8988T (cell line): ENCODE measurements at places on chromosomes 2 and 18.

GRCh38 chr2:156933645-156934225, 323.8 kb upstream of the GALNT5 start:
- DNase-seq: no peak

DNA sequence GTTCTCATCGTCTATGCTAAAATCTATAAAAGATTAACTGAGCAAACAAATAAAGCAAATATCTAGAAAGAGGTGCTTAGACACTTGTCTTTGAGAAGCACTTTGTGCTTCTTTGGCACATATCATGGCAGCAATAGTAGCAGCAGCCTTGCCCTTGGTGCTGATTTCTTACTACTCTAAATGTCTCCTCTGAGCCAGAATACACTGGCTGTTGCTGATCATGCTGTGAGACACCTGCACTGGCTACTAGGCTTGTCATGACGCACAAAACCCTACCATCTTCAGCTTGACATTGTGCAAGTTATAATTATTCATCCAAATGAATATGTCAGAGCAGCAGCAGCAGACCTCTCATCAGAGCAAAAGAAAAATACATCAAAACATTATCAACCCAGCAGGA, 46.7 kb downstream of the FANCL start:
- no peak for DNase-seq

GRCh38 chr2:141522702-141523101, 608.1 kb downstream of the LRP1B start:
- DNase-seq: no peak

GRCh38 chr18:3115447-3116030, 102.6 kb upstream of the LPIN2 start:
- DNase-seq: no peak

- no peak for DNase-seq
These were observed 308.4 kb upstream of the THUMPD2 start for GRCh38 chr2:40087434-40087833.

DNA sequence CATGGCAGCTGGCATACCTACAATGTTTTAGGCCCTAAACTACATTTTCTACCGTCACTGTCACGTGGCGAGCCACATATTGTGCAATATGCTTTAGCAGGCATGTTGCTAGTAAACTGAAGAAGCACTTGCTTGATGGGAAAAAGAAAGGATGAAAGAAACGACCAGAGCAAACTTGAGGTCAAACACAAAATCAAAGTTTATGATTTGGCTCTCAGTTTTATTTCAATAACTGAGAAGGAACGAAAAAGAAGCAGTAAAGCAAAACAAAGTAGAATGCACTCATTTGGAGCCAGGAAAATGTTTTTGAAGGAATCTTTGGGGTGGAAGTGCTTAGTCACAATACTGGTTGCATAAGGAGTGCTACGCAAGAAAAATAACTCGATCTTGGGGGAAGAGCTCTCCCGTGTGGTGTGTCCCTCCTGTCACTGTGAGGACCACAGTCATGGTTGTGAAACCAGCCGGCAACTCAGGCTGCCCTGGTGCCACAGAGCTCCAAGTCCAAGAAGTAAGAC, 349.8 kb downstream of the RBM43 start:
- DNase-seq: no peak

- no peak for DNase-seq
These were observed 28.9 kb upstream of the RNF152 start for GRCh38 chr18:61921621-61922235.

- no peak for DNase-seq
These were observed 25.8 kb downstream of the CALCRL start for GRCh38 chr2:187422282-187422681.

DNA sequence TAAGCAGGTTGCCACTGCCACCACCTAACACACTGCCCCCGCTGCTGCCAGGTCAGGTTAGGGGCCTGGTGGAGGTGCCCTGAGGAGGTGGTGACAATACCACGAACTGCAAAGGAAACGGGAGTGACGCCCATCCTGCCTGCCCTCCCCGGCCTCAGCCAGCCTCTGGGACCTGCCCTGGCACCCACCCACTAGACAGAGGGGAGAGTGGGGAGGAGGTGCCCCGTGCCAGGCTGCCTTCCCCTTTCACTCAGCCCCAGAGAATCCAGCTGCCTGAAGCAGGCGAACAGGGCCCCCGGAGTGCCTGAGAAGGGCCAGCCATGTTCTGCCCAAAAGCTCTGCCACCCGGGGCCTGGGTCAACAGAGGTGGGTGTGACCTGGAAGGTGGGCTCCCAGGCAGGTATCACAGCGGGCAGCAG, 44.5 kb upstream of the FOSL2 start:
- DNase-seq: no peak

- no peak for DNase-seq
These were observed 124.9 kb downstream of the GLI2 start for GRCh38 chr2:120860579-120860922.

DNA sequence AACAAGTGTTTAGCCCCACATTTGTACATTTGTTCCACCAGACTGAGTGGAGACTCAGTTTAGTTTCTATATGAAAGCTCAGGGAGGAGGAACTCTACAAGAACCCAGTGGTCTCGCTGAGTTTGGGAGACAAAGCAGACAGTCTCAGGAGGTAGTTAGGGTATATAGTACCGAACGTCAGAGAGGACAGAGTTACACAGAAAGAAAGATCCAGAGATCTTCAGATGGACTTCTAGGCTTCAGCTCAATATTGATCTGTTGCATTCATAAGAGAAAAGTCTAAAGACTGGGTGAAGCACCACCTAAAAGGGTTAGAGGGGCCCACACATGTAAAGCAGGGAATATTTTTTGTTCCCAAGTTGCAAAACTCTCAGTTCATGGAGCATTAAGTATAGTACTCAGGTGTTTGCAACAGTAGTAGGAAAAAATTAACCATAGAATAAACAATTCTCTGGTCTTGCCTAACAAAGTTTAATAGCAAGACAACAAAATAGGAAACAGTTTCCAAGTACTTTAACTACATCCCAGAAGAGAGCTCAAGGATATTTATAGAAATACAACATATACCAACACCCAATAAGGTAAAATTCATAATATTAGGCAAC, 4.2 kb downstream of the TFPI start:
- no peak for DNase-seq

- DNase-seq: no peak
These were observed 41.5 kb upstream of the CABLES1 start for GRCh38 chr18:23093772-23094171.

DNA sequence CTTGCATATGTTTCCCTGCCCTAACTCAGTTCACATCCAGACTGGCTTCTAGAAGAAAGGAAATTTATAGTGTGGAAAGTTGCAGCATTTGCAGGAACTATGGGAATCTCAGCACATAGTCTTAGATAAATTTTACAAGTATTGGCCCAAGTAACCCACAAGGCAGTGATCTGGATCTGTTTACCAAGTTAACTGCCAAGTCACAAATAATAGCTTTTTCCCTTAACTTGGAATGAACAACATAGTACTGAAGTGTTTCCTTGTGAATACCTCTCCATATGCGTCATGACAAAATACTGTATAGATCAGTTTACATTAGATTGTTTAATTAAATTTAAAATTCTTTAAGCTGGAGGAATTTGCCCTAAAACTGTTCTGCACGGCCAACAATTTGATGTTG, 255.8 kb upstream of the EPAS1 start:
- no peak for DNase-seq

- no peak for DNase-seq
These were observed 70.3 kb upstream of the EPHA4 start for GRCh38 chr2:221642447-221642846.

DNA sequence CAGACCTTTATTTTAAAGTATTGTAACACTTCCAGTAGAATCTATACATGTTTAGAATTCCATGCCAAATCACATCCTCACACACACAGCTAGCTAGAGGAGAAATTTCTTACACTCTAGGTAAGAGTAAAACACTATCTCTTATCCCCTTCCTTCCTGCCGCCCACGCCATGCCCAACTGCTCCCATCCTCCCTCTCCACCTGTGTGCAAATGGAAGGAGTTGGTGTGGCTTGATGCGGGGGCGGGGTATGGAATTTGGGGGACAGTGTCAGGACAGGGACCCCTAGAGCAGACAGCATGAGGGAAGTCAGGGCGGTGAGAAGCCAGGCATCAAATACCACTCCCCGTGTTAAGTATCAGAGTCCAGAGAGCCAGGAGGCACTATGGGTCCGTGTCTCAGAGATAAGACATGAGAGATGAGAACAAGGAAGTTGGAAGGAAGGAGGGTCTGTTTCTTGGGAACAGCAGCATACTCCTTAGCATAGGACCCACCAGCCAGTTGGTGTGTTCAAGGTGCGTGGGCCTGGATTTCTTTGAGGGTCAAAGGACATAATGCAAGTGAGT, 48.6 kb upstream of the NOSTRIN start:
- no peak for DNase-seq

DNA sequence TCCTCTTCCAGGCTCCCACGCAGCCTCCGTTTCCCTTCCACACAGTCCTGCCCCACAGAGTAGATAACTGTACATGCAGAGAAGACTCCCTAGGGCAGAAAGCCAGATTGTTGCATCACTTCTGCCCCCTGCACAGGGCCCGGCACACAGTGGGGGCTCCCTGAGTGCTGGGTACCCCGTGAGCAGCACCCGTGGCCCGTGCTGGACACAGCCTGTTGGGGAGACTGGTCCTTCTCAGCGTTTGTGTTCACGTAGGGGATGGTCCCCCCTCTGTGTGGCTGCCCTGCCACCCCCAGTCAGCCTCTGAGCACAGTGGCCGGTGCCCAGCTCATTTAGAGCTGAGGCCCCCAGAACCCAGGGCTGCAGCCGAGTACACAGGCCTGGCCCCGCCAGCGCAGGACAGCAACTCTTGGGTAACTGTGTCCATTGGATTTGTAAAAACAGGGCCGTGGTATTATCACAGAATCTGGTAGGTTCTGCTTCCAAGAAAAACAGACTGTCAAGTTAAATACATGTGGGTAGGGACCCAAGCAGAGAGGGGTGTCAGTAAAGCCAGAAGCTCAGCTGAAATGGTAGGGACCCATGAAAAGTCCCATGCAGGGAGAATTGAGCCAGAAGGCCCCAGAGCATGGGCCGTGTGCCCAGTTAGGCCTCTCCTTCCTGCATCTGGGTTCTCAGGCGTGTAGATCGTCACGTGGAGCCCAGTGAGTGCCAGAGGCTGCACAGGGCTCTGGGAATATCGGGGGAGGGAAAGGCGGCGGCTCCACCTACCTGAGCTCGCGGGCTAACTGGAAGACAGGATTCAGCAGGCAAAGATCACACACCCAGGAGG, 257.3 kb downstream of the ATAD2B start:
- DNase-seq: no peak

DNA sequence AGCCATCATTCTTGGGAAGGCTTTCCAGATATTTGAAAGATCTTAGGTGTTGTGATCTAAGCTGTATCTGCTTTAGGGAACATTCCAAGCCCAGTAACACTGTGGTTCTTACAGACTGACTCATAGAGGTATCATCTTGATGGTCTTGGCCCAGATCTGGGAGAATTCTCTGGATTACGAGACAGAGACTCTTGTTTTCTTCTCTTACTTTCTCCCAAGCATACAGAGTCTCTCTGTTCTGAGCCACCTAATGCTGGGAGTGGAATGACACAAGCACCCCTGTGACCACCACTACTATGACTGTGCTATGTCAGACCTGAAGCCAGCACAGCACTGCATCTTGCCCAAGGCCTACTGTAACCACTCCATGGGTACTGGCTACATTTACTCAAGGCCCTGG, 81.0 kb upstream of the EPAS1 start:
- DNase-seq: no peak

GRCh38 chr2:64644458-64645382, 9.0 kb downstream of the SERTAD2 start:
- peak; percentile 62 for DNase-seq

DNA sequence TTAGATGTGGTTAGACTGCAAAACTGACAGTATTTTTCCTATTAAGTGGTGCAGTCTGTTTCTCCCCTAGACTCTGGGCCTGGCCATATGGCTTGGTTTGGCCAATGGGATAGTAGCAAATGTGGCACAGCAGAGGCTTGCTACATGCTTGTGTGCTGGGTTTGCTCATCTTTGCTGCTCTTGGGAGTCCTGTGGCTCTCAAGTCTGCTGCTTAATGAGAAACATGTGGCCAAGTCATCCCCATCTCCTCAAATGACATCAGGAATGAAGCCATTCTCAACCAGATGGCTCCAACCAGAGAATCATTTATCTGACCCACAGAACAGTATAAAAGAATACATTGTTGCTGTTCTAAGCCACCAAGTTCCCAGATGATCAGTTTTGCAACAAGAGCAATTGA, 57.1 kb upstream of the PAX3 start:
- DNase-seq: no peak

- DNase-seq: no peak
These were observed 14.1 kb upstream of the PNPT1 start for GRCh38 chr2:55707751-55708150.

DNA sequence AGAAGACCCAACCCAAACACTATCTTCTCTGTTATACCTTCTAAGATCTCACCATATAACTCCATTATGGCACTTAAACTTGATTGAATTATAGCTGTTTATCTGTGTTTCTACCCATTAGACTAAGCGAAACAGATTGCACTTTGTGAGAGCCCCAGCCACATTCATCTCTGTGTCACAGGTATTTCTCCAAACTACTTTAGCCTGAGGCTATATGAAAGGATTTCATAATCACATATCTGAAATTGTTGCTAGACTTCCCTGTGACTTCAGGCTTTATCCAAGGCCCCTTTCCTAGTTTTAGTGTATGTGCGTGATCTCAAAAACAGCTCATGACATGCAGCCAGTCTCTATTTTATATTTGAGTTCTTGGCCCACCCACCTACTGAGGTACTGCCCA, 745.0 kb upstream of the ACVR2A start:
- DNase-seq: no peak

- DNase-seq: no peak
These were observed 38.8 kb downstream of the RTTN start for GRCh38 chr18:70166668-70167067.

DNA sequence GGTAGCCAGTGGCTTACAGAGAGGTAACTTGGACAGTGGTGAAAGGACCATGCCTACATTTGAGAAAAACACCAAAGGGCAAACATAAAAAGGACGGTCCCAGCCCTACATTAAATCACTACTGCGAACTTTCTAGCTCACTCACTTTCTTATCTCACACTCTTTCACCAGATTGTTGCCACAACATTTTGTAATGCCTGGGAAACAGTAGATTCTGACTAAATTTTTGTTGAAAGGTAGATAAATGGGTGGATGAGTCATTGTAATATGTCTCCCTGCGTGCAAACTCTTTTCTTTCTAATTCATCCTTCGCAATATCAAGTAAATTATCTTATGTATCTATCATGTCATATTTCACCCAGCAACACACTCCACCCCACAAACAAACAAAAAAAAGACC, 192.2 kb downstream of the IRS1 start:
- no peak for DNase-seq
